ENCODE measurements at places on chromosomes 12 and 14.

- no peak for DNase-seq
These were observed 33.5 kb downstream of the CLEC1A start for GRCh38 chr12:10065241-10065640.

DNA sequence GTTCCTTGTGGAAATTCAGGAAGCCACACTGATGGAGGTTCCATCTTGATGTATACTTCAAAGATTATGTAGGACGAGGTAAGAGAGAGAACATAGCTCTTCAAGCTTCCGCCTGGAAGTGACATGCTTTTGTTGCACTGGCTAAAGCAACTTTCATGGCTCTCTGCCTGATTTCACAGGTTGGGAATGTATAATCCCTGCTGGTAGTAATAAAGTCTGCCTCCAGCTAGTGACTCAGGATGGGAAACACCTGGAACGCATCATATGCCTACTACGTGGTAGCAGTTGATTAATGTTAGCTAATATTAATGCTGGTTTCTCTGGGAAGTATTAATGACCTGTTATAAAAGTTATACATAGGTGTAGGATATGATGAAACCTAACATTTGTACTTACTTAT lies 71.1 kb downstream of the PELI2 start:
- no peak for DNase-seq

GRCh38 chr14:97703006-97703760 lies 906.0 kb downstream of the VRK1 start:
- no peak for DNase-seq

DNA sequence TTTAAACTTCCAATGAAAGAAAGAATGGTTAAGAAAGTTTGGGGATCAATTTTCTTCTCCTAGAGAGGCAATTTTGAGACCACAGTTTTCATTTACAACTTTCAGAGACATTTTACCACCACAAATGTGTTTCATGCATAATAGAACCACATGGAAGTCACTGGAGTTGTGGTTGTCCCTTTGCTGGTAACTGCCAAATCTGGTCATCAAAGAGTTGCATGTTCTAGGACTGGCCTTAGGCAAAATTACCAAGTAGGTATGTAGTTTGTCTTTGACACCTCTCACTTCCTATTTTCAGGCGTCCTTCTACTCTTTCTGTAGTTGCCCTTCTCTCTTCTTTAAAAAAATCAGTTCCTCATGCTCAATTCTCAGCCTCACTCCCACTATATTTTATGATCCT lies 54.3 kb upstream of the TMX1 start:
- no peak for DNase-seq
